Muscle of back (tissue), 13 donors: ENCODE measurements at places on chromosomes 4 and X.

DNA sequence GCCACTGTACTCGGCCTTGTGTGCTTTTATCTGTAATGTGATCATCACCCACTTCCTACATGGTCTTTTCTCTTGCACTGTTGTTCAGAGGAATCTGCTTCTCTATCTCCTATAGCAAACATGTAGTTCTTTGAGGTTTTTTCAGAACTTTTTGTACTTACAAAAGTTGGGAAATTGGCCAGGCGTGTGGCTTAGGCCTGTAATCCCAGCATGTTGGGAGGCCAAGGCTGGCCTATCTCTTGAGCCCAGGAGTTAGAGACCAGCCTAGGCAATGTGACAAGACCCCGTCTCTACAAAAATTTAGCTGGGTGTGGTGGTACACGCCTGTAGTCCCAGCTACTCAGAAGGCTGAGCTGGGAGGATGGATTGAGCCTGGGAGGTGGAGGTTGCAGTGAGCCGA, 30.4 kb downstream of the TAF1 start:
- no peak for DNase-seq

- DNase-seq: peak; percentile 73
Measured at GRCh38 chr4:116064331-116064730, 950.9 kb upstream of the NDST4 start.

- DNase-seq: no peak
Measured at GRCh38 chr4:75498041-75498440, 16.2 kb downstream of the RCHY1 start.

DNA sequence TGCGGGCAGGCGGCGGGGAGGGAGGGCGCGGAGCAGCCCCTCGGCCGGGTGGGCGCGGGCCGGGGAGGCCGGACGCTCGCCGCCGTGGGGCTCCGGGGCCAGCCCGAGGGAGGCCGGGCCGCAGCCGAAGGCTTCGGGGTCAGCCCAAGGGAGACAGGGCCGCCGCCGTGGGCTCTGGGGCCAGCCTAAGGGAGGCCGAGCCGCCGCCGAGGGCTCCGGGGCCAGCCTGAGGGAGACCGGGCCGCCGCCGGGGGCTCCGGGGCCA, 251 bp downstream of the KIAA0232 start:
- no peak for DNase-seq

DNA sequence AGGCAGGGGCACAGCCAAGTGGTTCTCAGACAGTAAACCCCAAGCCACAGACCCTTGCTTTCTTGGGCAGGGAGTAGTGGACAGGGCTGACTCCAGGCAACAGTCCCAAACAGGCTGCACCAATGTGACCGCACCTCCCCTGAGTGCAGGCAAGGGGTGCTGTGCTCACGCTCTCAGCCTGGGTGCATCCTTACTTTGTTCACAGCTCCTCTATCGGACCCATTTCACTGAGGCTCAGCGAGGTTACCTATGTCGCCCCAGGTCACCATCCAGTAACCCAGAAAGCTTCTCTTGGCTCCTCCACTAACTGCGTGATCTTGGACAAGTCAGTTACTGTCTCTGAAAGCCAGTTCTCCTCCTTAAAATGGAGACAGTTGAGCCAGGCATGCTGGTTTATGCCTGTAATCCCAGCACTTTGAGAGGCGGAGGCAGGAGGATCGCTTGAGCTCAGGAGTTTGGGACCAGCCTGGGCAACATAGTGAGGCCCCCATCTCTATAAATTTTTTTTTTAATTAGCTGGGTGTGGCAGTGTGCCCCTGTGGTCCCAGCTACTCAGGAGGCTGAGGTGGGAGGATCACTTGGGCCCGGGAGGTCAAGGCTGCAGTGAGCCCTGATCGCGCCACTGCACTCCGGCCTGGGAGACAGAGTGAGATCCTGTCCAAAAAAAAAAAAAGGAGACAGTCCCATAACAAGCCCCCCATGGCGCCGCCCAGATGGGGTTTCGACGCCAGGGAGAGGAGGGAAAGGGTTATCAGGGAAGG, 823 bp upstream of the MAN2B2 start:
- no peak for DNase-seq

DNA sequence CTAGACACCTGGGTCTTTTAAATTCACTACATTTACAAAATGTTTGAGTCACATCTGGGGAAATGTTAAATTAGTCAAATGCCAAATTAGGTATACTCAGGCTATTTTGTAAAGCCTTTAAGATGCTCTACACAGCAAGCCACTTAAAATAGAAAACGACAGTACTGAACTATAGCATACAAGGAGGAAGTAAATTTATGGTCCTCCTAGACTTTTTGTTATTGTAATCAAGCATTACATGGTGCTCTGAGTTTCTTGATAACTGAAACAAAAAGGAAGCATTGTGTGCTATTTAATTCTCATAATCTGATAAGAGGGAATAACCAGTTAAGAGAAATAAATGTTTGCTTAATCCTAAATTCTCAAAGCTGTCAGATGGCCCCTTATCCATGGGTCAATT, 46.2 kb downstream of the SLC9A7 start:
- no peak for DNase-seq

DNA sequence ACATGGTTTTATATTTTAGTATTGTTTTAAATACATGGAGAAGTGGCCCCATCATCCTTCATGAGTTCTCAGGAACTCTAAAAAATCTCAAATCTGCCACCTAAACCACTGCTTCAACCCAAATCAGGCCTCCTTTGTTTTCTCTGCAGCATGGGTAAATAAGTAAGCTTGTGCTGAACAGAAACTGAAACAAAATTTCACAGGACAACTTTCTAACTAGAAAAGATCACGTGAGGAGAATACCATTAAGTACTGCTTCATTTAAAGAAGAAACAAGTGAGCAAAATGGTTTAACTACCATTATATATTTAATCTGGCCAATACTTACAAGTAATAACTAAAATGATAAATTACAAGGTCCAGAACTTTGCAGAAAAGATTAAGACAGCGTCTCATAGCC, 2.5 kb downstream of the ARAP2 start:
- no peak for DNase-seq

- no peak for DNase-seq
Measured at GRCh38 chr4:116880625-116881024, 204.8 kb downstream of the TRAM1L1 start.

DNA sequence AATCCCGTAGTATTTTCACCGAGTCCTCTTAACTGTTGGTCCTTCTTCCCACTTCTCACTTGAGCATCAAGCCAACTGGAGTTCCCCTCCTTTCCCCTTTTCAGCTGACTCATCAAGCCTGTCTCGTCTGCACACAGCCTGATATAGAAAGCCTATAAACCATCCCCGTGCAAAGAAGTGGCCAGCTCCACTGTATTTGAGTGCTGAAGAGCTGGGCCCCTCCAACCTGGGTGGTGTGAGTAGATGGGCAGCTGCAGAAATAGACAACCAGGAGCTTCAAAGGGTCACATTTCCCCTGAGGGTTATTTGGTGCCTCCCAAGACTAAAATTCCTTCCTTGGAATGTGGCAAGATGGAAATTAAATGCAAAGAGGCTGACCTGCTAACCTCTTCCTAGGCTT, 199.7 kb downstream of the HS6ST2 start:
- no peak for DNase-seq
